ENCODE measurements at places on chromosomes 3 and 15.

- DNase-seq: no peak
These were observed 29.4 kb upstream of the MYZAP start for GRCh38 chr15:57562196-57562769.

DNA sequence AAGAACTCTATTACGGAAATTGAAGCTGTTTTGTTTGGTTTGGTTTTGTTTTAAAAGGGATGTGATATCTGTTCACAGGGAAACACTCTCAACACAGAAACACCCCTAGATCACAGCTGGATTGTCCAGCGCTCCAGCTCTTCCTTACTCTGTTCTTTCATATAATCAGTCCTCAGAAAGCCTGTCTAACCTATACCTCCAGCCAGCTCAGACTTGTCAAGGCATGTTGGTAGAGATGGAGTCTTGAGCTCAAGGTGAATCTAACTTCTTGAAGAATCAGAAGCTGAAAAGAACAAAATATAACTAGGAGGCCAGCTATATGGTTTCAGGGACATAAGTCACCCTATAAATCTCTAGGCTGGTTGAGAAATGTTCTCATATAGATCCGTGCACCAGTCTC is 110.2 kb upstream of the EPHA3 start:
- no peak for DNase-seq

DNA sequence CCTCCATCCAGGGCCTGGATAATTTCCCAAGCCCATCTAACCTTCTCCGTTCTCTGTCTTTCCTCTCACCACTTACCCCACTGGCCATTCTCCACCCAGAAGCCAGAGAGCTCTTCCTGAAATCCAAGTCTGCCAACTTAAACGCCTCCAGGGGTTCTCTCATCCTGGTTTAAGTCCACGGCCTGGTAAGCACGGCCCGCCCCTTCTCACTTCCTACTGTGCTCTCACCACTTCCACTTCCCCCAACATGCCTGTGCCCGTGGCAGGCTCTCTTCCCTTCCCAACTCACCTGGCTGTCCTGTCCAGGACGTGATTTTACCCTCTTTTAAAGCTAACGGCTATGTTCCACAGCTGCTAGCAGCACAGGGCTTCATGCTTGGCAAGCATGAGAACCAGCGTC is 1.7 kb upstream of the CX3CR1 start:
- no peak for DNase-seq

DNA sequence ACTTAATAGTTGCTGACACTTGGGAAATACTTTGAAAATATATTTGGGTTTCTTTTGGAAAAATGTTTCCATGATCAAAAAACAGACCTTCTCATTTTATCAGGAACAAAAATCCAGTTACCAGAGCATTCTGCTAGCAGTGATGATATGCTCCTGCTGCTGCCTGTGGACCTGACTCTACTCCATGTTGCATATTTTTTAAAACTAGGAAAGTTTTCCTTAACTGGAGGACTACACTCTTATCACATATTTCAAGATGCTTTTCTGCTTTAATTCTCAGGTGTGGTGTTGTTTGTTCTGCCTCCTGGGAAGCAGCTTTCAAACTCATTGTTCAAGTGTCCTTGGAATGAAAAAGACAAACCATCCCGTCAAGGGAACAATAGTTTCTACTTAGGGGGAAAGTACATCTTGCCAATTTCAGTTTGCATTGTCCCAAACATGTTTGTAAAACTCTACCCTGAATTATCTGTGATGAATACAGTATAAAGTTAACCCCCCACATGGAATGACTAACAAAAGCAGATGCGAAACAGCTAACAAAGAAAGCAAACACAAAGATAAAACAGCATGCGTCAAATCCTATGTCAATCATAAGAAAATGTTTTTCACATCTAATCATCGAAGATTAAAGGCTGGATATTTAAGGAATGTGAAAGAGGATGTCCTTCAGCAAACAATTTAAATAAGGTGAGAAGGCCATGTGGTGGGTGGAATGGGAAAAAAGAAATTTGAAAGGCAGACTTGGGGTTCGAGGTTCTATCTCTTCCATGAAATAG is 40.1 kb upstream of the PSMD6 start:
- DNase-seq: no peak

DNA sequence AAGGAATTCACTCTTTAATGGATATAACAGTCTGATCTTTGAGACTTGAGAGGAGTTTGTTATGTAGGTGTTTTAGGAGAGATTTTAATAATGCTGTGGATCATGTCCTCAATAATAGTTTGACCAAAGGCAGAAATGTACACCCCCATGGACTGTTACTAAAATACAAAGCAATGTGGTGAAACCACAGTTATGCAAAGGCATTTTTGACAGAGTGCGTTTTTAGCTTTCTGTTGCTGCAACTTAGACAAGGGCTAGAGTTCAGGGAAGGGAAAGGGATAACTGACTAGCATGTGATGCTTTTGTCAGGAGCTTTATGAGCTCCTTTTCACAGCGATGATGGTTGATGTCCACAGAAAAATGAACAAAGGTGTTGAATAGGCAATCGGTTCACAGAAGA is 3.6 kb upstream of the STARD5 start:
- DNase-seq: no peak

DNA sequence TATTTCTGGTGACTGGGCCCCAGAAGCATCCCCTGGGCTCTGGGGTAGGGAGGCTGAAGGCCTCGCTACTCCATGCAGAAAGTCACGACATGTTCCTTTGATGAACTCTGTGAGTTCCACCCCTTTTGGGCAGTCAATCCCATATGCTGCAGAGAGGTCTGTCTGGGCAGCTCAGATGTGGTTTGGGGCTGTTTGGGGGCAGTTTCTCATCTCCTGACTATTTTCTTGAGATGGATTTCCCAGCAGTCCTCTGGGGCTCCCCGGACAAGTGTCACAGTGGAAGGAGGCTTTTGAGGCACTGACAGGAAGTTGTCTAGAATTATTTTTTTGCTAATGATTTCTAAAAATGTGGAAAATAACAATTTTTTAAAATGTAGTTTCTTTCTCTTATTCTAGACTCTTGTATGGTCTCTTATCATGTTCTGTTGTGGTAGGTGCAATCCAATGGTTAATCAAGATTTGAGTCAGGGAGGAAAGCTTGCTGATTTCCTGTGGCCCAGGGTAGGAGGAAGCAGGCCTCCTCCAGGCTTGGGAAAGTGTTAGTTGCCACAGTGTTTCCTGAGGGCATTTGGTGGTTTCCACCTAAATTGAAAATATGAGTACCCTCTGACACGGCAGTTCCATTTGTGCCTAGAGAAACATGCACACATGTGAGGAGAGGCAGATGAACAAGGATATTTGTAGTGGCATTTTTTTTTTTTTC is 19.9 kb upstream of the TATDN2 start:
- DNase-seq: no peak

GRCh38 chr3:161406594-161407555 is 35.6 kb upstream of the SPTSSB start:
- no peak for DNase-seq

- DNase-seq: no peak
These were observed 91.8 kb upstream of the PFN2 start for GRCh38 chr3:150062492-150062891.

- no peak for DNase-seq
These were observed 256.3 kb downstream of the TIGIT start for GRCh38 chr3:114550165-114550564.

GRCh38 chr3:43196721-43197120 is 89.6 kb upstream of the SNRK start:
- no peak for DNase-seq

- DNase-seq: no peak
These were observed 13.6 kb downstream of the U2SURP start for GRCh38 chr3:143014921-143015320.

GRCh38 chr3:122088531-122088930 is 33.4 kb downstream of the CD86 start:
- DNase-seq: no peak

GRCh38 chr15:89393056-89393455 is 58.4 kb upstream of the POLG start:
- no peak for DNase-seq

DNA sequence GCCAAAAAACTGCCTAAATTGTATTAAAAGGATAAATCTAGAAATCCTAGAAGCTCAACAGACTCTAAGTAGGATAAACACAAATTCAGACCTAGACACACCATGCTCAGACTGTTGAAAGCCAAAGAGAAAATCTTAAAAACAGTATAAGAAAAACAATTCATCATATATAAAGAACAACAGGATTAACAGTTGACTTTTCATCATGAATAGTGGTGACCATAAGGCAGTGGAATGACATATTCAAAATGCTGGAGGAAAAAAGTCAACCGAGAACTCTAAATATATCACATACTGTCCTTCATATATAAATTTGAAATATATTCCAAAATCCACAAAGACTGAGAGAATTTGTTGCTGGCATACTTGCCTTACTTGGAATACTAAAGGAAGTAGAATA is 77.3 kb downstream of the CEP152 start:
- DNase-seq: no peak

GRCh38 chr3:105246536-105246935 is 120.2 kb upstream of the ALCAM start:
- DNase-seq: no peak

GRCh38 chr3:195160257-195160898 is 110.6 kb downstream of the XXYLT1 start:
- DNase-seq: no peak

- DNase-seq: no peak
These were observed 74.0 kb downstream of the DHX36 start for GRCh38 chr3:154250291-154250690.
